Breast epithelium (tissue), 4 donors: ENCODE measurements at places on chromosomes 4 and X.

DNA sequence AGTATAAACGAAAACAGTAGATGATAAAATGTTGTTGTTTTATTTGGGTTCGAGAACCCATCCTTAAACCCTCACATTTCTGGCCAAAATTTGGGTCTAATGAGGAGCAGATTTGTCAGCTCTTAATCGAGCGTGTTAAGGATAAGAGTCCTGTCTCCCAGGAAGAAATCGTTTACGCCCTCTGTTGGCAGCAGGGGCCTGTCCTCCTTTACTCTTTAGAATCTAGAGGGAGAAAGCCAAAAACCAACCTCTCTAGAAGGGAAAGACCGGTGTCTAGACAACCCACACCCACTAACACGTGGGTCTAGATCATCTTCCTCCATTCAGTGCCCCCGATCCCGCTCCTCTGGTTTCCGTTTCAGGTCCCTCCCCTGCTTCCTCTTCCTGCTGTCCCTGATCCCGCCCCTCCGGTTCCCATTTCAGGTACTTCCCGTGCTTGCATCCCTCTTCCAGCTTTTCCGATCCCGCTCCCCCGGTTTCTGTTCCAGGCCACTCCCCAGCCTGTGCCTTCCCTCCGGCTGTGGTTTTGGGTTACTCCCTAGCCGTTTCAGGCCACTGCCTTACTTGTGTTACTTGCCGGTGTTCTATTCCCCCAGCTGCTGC lies 339.1 kb downstream of the PAPSS1 start:
- H3K36me3 ChIP-seq, result no peaks in the 10 kb centered on the region
- H3K27ac ChIP-seq, result no peak overlapping the region
- no peaks in the 10 kb centered on the region for H3K27me3 ChIP-seq
- H3K4me3 ChIP-seq, result no peak overlapping the region
- DNase-seq, result no peak
- H3K4me1 ChIP-seq, result no peaks in the 10 kb centered on the region

GRCh38 chrX:39969819-39970504 lies 127.8 kb downstream of the BCOR start:
- no peak for DNase-seq
- H3K36me3 ChIP-seq, result no peaks in the 10 kb centered on the region
- H3K27me3 ChIP-seq, result peaks cover 58% of the 10 kb centered on the region
- H3K27ac ChIP-seq, result no peak overlapping the region
- no peak overlapping the region for H3K4me3 ChIP-seq
- no peaks in the 10 kb centered on the region for H3K4me1 ChIP-seq

DNA sequence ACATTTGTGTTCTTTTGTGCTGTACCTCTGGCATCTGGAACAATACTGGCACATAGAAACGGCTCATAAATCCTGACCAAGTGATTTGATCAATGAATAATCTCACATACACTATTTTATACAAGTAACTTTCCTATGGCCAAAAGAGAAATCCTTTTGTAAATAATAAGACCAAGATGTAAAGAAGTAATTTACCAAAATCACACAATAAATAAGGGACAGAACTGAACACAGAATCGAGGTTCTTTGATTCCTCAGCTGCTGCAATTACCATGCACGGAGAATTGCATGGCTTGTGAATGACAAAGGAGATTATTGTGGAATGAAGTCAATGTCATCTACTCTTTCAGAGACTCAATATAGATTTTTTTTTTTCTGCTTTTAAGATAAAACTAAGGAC lies 576.8 kb upstream of the SMIM31 start:
- no peak for DNase-seq
- no peaks in the 10 kb centered on the region for H3K27me3 ChIP-seq
- H3K36me3 ChIP-seq, result no peaks in the 10 kb centered on the region
- no peak overlapping the region for H3K4me3 ChIP-seq
- H3K27ac ChIP-seq, result no peak overlapping the region

- H3K4me1 ChIP-seq, result no peaks in the 10 kb centered on the region
- no peak overlapping the region for H3K27ac ChIP-seq
- H3K27me3 ChIP-seq, result no peaks in the 10 kb centered on the region
- no peak overlapping the region for H3K4me3 ChIP-seq
Observed at GRCh38 chrX:446245-446644, 59.5 kb upstream of the PPP2R3B start.

DNA sequence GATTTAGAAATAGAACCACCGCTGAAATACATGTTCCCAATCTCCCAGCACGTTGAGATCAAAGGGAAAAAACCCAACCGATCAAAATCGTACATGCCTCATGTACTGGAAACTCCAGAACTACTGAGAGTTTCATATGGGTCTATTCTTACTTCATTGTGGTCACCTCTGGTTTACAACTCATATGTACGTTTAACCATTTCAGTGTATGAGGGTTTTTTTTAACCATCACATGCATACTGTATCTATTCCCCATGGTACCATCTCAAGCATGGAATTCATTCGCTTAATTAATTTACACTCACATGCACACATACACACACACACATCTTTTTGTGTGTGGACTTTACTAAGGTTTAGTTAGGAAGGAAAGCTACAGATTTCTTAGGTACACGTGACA lies 46.0 kb upstream of the CLNK start:
- no peak overlapping the region for H3K4me3 ChIP-seq
- H3K36me3 ChIP-seq, result no peaks in the 10 kb centered on the region
- no peaks in the 10 kb centered on the region for H3K4me1 ChIP-seq
- H3K27me3 ChIP-seq, result no peaks in the 10 kb centered on the region
- DNase-seq, result no peak

DNA sequence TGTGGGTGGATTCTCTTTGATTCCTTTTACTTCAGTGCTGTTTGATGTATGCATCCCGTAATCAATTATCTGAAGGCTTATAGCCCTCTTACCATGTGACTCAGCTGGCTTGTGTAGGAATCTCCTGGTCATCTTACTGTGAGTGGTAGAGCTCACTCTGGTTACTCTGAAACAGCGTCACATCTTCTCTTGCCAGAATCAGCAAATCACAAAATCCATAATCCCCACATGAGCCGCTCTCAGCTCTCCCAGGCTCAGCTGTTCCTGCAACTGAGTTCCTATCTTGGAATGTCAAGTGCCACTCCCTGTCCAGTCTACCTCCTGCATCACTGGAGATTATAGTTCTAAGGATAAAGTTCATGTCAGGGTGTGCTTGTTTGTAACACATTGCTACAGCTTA lies 278.0 kb downstream of the FBXO8 start:
- no peaks in the 10 kb centered on the region for H3K36me3 ChIP-seq
- no peak overlapping the region for H3K27ac ChIP-seq
- no peaks in the 10 kb centered on the region for H3K27me3 ChIP-seq
- no peak for DNase-seq

- H3K4me1 ChIP-seq, result no peaks in the 10 kb centered on the region
- H3K27me3 ChIP-seq, result no peaks in the 10 kb centered on the region
- peak overlapping the region; percentile 60 for H3K27ac ChIP-seq
- no peak for DNase-seq
- H3K36me3 ChIP-seq, result no peaks in the 10 kb centered on the region
- peak overlapping the region; percentile 94 for H3K4me3 ChIP-seq
Observed at GRCh38 chrX:2691543-2692220, 587 bp downstream of the CD99 start.

DNA sequence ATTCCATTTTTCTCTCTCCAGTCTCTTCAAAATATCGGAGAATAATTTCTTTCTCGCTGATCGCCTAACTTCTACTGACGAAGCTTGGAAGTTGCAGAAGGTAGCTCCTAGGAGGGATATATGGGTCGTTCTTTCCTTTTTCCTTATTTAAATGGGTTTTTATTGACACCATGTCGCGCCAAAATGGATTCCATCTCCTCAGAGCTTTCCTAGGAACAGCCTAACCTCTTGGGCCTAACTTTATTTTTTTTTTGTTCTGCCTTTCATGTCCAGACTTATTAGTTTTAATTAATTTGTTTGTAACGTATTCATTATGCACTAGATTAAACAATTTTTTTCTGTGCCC lies 359.4 kb upstream of the ZCCHC13 start:
- no peak for DNase-seq
- no peaks in the 10 kb centered on the region for H3K27me3 ChIP-seq
- no peaks in the 10 kb centered on the region for H3K4me1 ChIP-seq
- H3K4me3 ChIP-seq, result peak overlapping the region; percentile 87
- H3K27ac ChIP-seq, result peak overlapping the region; percentile 86
- no peaks in the 10 kb centered on the region for H3K36me3 ChIP-seq

GRCh38 chr4:124737619-124738018 lies 25.1 kb upstream of the ANKRD50 start:
- H3K27me3 ChIP-seq, result no peaks in the 10 kb centered on the region
- no peaks in the 10 kb centered on the region for H3K36me3 ChIP-seq
- DNase-seq, result no peak
- no peaks in the 10 kb centered on the region for H3K4me1 ChIP-seq

DNA sequence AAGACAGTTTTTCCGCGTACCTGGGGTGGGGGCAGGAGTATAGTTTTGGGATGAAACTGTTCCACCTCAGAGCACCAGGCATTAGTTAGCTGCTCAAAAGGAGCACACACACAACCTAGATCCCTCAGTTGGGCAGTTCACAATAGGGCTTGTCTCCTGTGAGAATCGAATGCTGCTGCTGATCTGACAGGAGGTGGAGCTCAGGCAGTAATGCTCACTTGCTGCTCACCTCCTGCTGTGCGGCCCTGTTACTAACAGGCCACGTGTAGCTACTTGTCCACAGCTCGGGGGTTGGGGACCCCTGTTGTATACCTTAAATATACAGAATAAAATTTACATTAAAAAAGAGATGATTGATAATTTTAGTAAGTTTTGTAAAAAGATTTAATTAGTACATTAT lies 191.5 kb downstream of the SLC7A11 start:
- H3K4me1 ChIP-seq, result no peaks in the 10 kb centered on the region
- H3K27ac ChIP-seq, result no peak overlapping the region
- no peak for DNase-seq
- H3K36me3 ChIP-seq, result no peaks in the 10 kb centered on the region
- H3K4me3 ChIP-seq, result no peak overlapping the region
- no peaks in the 10 kb centered on the region for H3K27me3 ChIP-seq

GRCh38 chr4:84962102-84962501 lies 4.4 kb downstream of the WDFY3 start:
- DNase-seq, result no peak
- no peaks in the 10 kb centered on the region for H3K36me3 ChIP-seq
- H3K27ac ChIP-seq, result no peak overlapping the region
- no peak overlapping the region for H3K4me3 ChIP-seq
- H3K27me3 ChIP-seq, result no peaks in the 10 kb centered on the region

- H3K4me1 ChIP-seq, result no peaks in the 10 kb centered on the region
- H3K36me3 ChIP-seq, result no peaks in the 10 kb centered on the region
- no peak overlapping the region for H3K27ac ChIP-seq
- H3K4me3 ChIP-seq, result no peak overlapping the region
- DNase-seq, result no peak
- no peaks in the 10 kb centered on the region for H3K27me3 ChIP-seq
Observed at GRCh38 chr4:117010671-117011070, 74.7 kb downstream of the TRAM1L1 start.

DNA sequence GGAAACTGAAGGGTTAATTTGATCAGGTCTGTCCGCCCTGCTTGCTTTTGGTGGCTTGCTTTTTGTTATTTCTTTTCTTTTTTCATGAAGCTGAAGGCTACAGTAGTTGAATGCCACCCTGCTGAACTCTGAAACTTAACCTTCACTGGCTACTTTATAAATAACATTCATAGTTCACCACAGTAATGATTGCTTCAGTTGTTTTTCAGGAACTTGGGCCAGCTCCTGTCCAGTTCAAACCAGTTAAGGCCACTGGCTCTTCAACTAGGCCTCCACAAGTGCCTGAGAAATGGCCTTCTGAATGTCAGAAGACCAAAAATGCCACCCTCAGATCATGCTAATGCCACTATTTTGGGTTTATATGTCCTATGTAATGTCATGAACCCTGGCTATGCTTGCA lies 7.7 kb upstream of the ASB9 start:
- H3K36me3 ChIP-seq, result no peaks in the 10 kb centered on the region
- H3K27me3 ChIP-seq, result peaks cover 25% of the 10 kb centered on the region
- no peaks in the 10 kb centered on the region for H3K4me1 ChIP-seq
- no peak overlapping the region for H3K4me3 ChIP-seq
- no peak for DNase-seq
- no peak overlapping the region for H3K27ac ChIP-seq

- no peaks in the 10 kb centered on the region for H3K27me3 ChIP-seq
- H3K4me3 ChIP-seq, result no peak overlapping the region
- H3K4me1 ChIP-seq, result no peaks in the 10 kb centered on the region
- no peak for DNase-seq
Observed at GRCh38 chr4:8478801-8479744, 38.5 kb downstream of the TRMT44 start.

GRCh38 chrX:14476205-14476604 lies 53.1 kb upstream of the GLRA2 start:
- DNase-seq, result no peak
- peaks cover 19% of the 10 kb centered on the region for H3K27me3 ChIP-seq
- H3K4me1 ChIP-seq, result no peaks in the 10 kb centered on the region
- H3K27ac ChIP-seq, result peak overlapping the region; percentile 20
- H3K36me3 ChIP-seq, result no peaks in the 10 kb centered on the region
- no peak overlapping the region for H3K4me3 ChIP-seq

DNA sequence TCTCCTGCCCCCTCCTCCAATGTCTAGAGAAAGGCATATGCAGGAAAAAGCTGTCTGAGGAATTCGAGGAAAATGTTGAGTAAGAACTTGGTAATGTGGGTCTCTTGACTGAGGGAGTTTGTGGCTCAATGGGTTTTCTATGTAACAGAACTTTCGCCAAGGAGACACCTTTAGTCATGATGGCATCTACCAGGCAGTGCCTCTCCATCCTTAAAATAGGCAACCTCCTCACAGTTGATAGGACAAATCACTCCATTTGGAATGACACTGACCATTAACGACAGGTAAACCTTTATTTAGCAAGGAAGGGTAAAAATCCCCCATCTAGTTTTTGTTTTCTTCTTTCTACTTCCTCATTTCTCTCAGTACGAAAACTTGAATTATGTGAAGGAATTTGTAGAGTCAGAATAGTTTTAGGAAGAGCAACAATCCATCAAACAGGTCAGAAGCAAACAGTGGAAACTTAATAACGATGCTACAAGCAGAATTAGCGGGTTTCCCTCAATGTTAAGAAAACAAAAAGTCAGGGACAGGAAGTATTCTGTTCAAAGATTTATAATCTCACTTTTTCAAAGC lies 2.7 kb downstream of the GSX2 start:
- H3K27ac ChIP-seq, result no peak overlapping the region
- H3K36me3 ChIP-seq, result no peaks in the 10 kb centered on the region
- H3K27me3 ChIP-seq, result no peaks in the 10 kb centered on the region
- DNase-seq, result no peak
- H3K4me1 ChIP-seq, result peaks cover 9% of the 10 kb centered on the region

GRCh38 chr4:140395668-140396067 lies 22.2 kb downstream of the SCOC start:
- H3K4me3 ChIP-seq, result no peak overlapping the region
- no peaks in the 10 kb centered on the region for H3K36me3 ChIP-seq
- H3K27me3 ChIP-seq, result no peaks in the 10 kb centered on the region
- H3K4me1 ChIP-seq, result no peaks in the 10 kb centered on the region
